Activated naive CD4-positive, alpha-beta T cell treated with Interleukin-2 at 50 U/mL for 16 hours (primary cell): ENCODE measurements at places on chromosomes 1 and 21.

GRCh38 chr21:42362700-42363099 is 3.6 kb downstream of the TFF1 start:
- no peak for DNase-seq

GRCh38 chr1:54577612-54578011 is 29.6 kb downstream of the ACOT11 start:
- no peak for DNase-seq

DNA sequence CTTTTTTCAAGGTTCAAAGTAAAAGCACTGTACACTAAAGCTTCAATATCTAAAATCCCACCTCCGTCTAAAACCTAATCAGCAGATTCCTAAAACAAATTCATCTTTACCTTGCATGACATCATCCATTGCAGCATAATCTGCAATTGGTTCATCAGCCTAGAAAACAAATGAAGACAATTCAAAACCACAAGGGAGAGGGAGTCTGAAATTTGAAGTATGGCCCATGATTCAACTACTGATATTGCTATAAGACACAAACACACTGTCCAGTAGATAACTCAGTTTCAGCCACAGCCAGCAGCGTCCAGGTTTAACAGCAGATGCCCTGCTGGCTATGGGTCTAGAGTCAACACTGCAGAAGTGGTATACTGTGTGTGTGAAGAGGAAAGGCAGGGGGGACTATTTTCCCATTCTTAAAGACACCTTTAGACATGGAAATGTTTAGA is 17.9 kb upstream of the RAP1GAP start:
- no peak for DNase-seq

GRCh38 chr1:232319072-232319471 is 310.9 kb downstream of the SIPA1L2 start:
- no peak for DNase-seq

- no peak for DNase-seq
These were observed 14.3 kb upstream of the SEC16B start for GRCh38 chr1:177984136-177984525.

DNA sequence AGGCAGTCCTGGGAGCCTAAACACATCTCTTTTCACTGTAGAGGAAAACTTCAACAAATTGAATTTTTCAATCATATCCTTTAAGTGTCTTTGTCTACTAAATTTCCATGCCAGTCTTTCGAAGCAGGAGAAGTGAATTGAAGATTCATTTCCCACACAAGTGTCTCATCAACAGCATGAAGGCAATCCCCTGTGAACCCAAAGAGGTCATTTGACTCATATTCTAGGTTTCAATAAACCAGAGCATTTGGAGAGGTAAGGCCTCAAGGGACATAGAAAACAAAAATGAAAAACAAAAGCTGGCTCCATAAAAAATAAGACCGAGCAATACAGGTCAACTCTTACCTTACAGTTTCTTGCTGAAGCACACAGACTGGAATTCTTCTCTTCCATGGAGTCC is 94.1 kb upstream of the ATP1B1 start:
- no peak for DNase-seq

DNA sequence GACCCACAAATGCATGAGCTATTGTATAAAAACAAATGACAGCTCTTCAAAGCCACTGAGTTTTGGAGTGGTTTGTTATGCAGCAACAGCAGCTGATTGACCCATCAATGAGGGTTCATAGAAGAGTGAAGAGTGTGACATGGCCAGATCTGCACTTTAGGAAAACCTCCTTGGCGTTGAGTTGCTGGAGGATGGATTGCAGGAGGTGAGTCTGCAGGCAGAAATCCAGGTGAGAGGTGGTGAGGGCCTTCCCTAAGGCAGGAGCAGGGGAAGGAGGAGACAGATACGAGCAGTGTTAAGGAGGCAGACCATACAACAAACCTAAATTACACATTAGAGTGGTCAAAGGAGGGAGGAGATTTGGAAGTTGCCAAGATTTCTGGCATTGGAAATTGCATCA is 169.3 kb upstream of the CSF3R start:
- DNase-seq = no peak

DNA sequence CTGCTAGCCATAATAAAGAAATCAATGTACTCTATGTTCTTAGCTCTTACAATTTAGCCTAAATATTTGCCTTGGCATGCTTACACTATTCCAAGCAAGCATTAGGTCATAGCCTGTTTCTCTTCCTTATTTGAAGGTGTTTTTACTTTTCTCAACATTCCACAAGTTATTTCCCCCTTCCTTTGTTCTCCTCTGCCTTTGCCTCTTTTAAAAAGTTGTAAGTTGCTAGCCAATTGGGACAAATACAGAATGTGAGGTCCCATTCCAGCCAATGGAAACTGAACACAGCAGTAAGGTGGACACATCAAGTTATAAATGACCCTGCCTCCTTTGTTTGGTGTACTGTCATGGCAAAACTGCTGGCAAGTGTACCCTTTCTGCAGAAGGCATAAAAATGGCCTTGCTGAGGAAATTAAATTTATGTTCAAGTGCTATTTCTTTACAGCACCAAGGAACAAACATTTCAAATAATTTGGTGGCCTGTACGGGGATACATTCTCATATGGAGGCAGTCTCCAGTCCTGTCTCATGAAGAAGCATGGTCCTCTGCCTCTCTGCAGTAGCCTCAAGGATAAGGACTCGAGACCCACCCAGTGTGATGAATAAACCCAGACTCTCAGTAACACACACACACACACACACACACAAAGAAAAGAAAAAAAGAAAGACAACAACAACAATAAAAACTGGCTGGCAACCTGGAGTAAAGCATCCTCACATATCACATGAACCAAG is 28.8 kb upstream of the FMO1 start:
- DNase-seq = no peak

DNA sequence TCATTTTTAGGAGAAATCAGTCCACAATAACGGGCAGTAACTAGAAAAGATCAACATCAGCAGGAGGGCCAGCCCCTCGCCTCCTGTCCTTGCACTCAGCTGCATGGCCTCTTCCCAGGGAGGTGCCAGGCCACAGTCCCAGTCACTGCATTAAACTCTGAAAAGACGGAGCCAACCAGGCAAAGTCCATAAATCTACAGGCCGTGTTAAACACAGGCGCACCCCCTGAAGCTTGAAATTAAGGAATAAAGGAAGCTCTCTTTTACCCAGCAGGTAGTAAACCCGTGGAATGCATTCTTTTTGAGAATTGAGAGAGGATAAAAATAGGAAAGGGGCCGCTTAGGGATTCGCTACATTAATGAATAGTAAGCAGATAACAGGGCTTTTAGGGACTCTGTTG is 18.4 kb downstream of the H6PD start:
- no peak for DNase-seq

DNA sequence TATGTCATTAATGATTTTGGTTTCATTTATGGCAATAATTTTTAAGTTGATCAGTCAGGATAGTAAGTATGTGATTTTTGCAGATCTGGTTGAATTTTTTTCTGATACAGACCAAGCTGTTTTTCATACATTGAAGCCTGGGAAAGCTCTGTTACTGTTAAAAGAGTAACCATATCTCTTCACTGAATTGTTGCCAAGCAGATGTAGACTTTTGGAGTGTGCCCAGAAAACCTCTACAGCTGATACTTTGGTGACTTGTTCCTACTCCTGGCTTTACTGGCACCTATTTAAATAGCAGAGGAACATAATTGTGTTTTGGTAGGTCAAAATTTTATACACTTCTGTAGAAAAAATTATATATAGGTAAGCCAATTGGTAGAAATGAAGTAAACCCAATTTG is 49.4 kb downstream of the NFIA start:
- no peak for DNase-seq

DNA sequence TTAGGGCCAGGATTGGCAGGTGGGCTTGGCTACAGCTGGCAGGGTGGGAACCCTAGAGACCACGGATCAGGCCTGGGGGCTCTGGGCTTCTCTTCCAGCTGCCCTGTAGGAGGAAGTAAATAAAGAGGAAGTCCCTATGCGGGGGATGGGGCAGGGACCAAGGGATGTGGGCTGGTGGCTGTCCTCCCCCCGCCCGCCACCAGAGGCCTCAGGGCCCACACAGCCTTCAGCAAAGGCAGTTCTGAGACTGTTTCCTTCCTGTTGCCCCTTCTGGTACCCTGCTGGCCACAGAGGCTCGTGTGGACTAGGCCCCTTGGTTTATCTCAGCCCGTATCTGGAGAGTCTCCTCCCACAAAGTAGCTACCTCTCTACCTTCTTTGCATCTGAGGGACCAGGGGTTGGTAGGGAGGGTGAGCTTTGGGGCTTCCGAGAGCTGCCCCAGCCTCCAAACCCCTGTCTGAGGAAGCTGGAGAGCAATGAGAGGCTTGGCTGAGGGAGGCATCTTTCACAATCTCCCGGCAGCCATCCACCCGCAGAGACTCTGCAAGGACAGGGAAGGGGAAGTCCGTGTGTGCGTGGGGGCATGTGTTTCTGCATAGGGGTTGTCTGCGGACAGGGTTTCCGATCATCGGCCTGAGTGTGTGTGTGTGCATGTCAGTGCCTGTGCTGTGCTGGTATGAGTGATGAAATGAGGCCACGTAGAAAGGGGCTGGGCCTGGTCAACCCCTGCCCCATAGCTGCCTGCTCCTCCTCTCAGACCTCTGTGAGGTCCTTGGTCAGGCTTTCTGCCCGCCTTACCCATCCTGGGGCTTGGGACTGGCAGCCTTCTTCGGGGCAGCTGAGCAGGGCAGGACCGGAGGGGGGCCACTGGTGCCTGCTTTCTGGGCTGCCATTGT is 12.5 kb downstream of the RPS6KA1 start:
- peak; percentile 82 for DNase-seq

DNA sequence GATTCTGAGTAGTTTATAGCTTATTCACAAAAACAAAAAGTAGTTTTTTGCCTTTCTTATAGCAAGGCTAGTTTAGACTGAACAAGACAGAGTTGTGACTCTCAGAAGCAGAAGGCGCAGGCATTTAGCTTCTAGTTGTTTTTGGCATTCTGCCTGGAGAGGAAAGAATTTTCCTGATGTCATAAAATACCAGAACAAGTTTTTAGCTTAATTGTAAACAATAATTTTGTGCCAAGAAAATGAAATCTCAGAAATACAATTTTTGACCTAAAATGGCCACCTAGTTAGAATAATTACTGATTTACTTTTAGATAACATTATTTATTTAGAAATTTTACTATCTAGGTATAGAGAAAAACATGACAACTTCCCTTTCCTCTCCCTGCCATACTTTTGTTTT is 1.0 kb downstream of the DNAJB4 start:
- DNase-seq = no peak

DNA sequence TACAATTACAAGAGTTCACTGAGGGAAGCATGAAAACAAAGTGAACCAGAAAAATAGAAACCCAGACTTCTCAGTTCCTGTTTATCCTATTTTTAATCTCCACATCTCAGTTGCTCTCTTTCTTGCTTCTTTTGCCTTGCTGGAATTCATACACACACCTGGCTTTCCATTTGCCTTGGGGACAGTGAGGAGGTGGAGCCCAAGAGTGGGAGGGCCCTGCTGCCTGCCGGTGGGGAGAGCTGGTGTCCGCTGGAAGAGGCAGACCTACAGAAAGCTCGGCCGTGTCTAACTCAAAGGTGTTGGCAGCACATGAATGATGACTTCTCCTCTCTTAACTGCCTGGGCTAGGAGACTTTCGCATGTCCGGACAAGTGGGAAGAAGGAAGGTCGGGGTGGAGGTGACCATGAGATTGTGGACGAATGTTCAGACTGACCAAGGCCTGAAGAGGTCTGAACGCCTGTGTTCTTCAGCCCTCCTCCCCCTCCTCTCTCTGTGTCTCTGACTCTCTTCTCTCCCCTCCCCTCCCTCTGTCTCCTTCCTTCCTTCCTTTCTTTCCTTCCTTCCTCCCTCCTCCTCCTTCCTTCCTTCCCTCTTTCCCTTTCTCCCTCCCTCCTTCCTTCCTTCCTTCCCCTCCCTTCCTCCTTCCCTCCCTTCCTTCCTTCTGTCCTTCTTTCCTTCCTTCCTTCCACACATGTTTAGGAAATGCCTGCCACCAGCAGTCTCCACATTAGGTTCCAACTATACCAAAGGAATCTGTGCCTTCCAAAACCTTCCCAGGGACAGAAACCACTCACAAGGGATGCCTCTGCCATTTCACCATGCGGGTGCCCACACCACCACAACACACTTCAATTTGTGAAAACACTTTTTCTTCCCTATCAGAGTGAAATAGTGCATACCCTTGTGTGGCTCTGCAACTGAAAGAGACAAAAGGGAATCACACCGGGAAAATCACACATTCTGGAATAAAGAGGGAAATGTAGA is 157.3 kb upstream of the RUNX1 start:
- DNase-seq = no peak

DNA sequence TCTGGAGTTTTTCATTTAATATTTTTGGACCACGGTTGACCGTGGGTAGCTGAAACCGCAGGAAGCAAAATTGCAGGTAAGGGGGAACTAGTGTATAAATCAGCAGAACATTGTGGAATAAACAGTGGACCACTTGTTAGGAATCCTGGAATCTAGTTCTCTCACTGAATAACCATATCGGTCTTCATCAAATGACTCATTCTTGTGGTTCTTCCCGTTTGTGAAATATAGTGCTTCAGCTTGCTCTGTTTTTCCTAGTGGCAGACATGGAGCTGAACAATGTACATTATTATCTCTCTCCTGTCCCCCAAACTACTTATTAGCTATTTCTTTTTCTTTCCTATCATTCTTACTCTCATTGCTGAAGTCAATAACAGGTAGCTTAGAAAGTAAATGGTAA is 61.9 kb downstream of the HSPA13 start:
- no peak for DNase-seq

GRCh38 chr1:15358565-15359133 is 51.0 kb upstream of the EFHD2 start:
- no peak for DNase-seq

GRCh38 chr1:94942171-94943128 is 15.5 kb upstream of the CNN3 start:
- DNase-seq = no peak

- no peak for DNase-seq
These were observed 15.6 kb upstream of the TACSTD2 start for GRCh38 chr1:58592522-58593134.

GRCh38 chr1:84884671-84885389 is 8.2 kb downstream of the LPAR3 start:
- no peak for DNase-seq

GRCh38 chr1:198287916-198288315 is 131.1 kb downstream of the NEK7 start:
- no peak for DNase-seq

- DNase-seq = no peak
These were observed 11.6 kb downstream of the CAMK2N1 start for GRCh38 chr1:20474333-20474975.

DNA sequence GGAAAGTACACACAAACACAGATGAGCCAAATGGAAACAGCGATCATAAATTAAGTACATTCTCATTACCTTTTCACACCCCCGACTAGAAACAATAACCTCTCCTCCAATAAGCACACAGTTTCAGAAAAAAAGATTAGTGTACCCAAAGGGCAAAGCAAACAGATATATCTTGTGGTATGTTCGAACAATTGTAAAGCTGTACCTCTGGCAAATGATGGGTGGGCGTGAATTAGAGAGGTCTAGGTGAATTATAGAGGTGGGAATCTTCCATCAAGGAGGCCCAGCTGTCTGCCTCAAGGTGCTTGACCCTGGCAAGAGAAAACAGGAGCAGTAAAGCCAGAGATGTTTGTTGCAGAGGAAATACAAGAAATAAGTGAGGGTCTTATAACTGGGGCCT is 715.3 kb upstream of the NEGR1 start:
- no peak for DNase-seq
